Daoy (cell line): ENCODE measurements at places on chromosomes 6 and 20. TPM values are rescaled to one million over a fixed set of nuclear protein-coding genes. Genes with fewer than 3 reads are reported as not detected.
A peak's percentile ranks its signal among the peaks of the same experiment; 100 is the strongest.

DNA sequence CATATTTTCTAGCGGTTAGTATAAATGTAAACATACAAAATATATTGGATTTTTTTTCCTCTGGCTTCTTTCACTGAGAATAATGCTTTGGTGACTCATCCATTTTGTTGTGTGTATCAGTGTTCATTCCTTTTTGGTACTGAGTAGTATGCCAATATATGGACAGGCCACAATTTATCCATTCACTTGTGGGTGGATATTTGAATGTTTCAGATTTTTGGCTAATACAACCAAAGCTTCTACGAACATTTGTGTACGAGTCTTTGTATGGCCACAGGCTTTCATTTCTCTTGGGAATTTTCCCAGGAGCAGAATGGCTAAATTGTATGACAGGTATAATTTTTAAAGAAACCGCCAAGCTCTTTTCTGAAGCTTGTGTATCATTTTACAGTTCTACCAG is 677.5 kb downstream of the HDGFL1 start:
- no peak for DNase-seq

GRCh38 chr6:140980265-140980887 is 1152.3 kb upstream of the GJE1 start:
- no peak for DNase-seq

- no peak for DNase-seq
Measured at GRCh38 chr20:24574307-24574706, 104.9 kb downstream of the SYNDIG1 start.

DNA sequence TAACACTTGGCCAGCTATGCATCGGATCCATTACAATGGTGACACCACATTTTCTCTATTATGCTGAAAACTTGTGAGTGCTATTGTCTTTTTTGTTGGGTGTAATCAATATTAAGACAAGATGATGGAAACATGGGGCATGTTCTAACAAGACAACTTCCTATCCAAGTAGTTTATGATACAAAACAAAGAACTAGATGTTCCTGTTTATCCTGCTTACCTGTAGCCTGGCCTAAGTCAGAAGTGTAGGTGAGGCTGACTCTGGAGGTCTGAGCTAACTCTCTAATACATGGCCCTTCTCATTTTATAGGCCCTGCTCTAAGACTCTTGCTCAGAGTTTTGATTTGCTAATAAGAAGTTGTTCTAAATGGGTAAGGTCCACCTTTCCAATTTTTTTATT is 242.4 kb upstream of the STXBP5 start:
- DNase-seq: no peak

GRCh38 chr6:169454204-169454871 is 200.7 kb upstream of the THBS2 start:
- DNase-seq: peak; percentile 58

- DNase-seq: no peak
Measured at GRCh38 chr6:129672341-129672682, 37.7 kb downstream of the ARHGAP18 start.

GRCh38 chr6:168884646-168885086 is 369.0 kb downstream of the THBS2 start:
- peak; percentile 49 for DNase-seq

GRCh38 chr20:53399592-53400335 is 193.9 kb downstream of the ZNF217 start:
- no peak for DNase-seq

DNA sequence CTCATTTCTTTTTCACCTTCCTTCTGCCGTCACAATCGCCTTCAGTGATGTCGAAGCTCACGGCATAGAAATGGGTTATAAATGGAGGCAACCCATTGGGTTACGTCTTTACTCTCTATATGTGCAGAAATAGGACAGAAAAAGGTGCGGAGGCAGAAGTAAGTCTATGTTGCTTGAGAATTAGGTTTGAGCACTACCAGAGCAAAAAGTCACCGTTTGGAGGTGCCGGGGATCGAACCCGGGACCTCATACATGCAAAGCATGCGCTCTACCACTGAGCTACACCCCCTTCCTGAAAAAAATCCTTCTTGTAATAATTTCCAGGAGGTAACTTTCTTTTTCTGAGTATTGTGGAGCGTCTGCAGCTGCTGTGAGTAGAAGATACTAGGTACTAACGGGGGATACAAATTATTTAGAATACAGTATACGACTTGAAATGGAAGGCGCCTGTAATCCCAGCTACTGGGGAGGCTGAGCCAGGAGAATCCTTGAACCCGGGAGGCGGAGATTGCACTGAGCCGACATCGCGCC is 134.2 kb downstream of the TRIM27 start:
- peak; percentile 77 for DNase-seq

DNA sequence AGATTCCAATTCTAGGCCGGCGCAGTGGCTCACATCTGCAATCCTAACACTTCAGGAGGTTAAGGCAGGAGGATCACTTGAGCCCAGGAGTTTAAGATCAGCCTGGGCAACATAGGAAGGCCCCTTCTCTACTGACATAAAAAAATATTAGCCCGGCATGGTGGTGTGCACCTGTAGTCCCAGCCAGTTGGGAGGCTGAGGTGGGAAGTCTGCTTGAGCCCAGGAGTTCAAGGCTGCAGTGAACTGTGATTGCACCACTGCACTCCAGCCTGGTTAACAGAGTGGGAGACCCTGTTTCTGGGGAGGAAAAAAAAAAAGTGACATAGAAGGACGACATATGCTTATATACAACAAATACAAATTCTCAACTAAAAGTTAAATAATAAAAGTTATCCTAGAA is 30.9 kb downstream of the B4GALT5 start:
- no peak for DNase-seq

DNA sequence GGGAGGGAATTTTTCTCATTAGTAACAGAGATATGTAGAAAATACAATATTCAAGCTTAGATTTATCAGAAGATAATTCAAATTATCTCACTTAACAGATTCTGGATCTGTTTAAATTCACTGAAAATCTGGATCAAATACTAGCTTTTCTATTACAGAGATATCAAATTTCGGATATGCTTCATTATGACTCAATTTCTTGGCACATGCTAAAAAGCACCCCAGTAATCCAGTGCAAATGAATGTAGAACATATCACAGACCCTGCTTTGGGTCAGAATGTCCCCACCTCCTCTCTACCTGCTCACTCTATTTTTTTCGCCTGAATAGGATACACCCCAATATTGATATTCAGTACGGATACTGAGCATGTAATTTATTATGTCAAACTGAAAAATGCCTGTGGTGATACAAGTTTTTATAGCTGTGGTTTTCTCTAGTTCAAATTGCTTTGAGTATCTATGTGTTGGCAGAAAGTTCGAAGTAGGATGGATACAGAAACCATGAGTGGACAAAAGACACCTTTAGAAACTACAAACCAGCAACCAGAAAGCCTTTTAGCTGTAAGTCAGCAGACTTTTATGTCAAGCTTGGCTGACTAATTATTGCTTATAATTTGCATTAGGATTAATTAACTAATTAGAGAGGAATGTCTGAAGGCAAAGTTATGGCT is 290.0 kb downstream of the TFAP2B start:
- DNase-seq: no peak

GRCh38 chr6:110287462-110288341 is 70.4 kb downstream of the METTL24 start:
- DNase-seq: no peak

DNA sequence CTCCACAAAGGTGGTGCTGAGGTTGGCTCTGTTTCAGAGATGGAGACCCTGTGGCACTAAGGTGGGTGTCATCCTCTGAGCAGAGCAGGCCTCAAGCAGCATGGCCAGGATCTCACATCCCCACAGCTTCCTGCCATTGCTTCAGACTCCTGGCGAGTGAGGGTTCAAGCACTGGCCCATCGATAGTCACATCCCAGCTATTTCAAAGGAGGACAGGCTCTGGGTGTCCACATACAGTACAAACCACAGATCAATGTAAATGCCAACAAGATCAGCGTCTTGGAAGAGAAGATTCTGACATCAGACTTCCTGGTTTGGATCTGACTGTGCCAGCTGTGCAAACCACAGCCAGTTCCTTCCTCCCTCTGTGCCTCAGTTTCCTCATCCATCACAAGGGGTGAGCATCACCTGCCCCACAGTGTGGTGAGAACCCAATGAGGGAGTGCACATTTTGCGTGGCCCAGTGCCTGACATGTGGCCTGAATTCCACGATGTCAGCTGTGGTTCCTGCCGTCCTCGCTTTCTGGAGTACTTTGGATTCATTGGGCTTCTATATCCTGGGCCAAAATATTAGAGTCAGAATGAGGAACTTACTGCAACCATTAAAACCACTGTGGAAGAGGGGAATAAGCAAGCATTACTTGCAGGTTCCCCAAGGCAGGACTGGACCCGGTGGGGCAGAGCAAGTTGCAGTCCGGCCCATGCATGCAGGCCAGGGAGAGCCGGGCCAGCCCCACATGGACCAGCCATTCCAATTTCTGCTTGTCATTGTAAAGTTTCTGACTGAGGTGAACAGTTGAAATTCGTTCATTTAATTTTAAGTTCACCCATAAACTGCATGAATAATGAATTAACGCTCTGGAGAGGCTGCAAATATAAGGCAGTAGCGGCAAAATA is 236.0 kb downstream of the TTLL2 start:
- DNase-seq: no peak

DNA sequence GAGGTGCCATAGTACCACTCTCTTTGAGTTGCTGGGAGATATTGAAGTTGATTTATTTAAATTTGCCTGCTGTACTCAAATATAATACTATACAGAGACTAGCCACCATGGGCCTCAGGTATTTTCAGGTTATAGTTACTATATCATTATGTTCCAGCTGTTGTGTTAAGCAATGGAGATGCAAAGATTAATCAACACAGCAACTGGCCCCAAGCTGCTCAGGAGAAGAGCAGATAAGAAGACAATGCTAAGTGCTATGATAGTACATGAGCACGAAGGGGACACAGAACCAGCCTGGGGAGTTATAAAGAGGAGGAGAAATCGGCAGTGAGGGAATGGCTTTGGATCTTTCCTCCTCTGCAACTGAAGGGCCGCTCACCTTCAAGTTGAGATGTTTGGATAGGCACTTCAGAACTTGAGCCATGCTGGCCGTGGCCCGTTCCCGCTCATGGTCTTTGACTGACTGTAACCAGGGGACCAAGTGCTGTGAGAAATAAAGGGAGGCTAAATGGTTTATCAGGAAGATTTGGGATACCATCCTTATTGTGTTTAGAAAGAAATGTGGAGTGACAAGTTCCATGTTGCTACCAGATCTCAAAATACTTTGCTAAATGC is 24.3 kb upstream of the RPN2 start:
- no peak for DNase-seq

- no peak for DNase-seq
Measured at GRCh38 chr20:46317685-46318177, 9.4 kb upstream of the CDH22 start.

- DNase-seq: no peak
Measured at GRCh38 chr20:36132802-36133211, 21.7 kb upstream of the EPB41L1 start.

- DNase-seq: no peak
Measured at GRCh38 chr6:162710419-162710818, 17.1 kb downstream of the PRKN start.

GRCh38 chr6:99867026-99867425 is 127.0 kb downstream of the MCHR2 start:
- DNase-seq: no peak

GRCh38 chr6:132548746-132549463 is 3.6 kb upstream of the TAAR8 start:
- DNase-seq: no peak

CALHM4 gene
- total RNA-seq: not detected in 2 replicates

CYP39A1 gene
- 2.9 and 5.1 TPM in 2 replicates for total RNA-seq

KCNK16 gene
- not detected in 2 replicates for total RNA-seq

HLA-DMB gene
- 0.23 and 3.2 TPM in 2 replicates for total RNA-seq

COL12A1 gene
- 5.5 and 6.6 TPM in 2 replicates for total RNA-seq

FNDC11 gene
- not detected in 2 replicates for total RNA-seq

OSER1 gene
- total RNA-seq: 47.1 and 49.1 TPM in 2 replicates

WFDC12 gene
- not detected in 2 replicates for total RNA-seq

C20orf204 gene
- 1.1 and 1.8 TPM in 2 replicates for total RNA-seq
